ENCODE measurements at places on chromosomes 13 and 19.

- DNase-seq: no peak
Observed at GRCh38 chr19:6556480-6557195, 25.8 kb downstream of the TNFSF9 start.

GRCh38 chr13:108093616-108094015, 121.7 kb downstream of the LIG4 start:
- no peak for DNase-seq

- no peak for DNase-seq
Observed at GRCh38 chr19:33187183-33187540, 7.0 kb upstream of the LRP3 start.

- peak; percentile 73 for DNase-seq
Observed at GRCh38 chr19:11125994-11126685, 29.4 kb downstream of the SPC24 start.

- no peak for DNase-seq
Observed at GRCh38 chr19:45934551-45935230, 20.1 kb upstream of the NANOS2 start.

DNA sequence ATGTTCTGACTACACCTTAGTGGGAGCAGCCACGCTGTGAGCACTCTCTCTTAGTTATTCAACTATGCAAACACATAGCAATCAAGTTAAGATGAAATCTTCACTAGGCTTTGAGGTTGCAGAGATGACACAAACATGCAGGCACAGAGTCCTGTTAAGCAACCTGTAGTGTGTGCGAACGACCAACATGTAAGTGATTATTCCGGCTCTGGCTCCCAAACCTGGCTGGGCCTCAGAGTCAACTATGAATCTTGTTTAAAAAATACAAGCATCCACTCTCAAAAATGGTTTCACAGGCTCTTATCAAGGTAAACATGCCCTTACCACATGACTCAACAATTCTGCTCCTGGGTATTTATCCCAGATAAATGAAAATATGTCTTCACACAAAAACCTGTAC, 91.4 kb downstream of the IRS2 start:
- no peak for DNase-seq

Measured in activated naive CD4-positive, alpha-beta T cell treated with anti-CD3 and anti-CD28 coated beads, Interleukin-2, amount 50 U/mL, for 16 hours (primary cell).